ENCODE measurements at places on chromosomes 5 and 9.

DNA sequence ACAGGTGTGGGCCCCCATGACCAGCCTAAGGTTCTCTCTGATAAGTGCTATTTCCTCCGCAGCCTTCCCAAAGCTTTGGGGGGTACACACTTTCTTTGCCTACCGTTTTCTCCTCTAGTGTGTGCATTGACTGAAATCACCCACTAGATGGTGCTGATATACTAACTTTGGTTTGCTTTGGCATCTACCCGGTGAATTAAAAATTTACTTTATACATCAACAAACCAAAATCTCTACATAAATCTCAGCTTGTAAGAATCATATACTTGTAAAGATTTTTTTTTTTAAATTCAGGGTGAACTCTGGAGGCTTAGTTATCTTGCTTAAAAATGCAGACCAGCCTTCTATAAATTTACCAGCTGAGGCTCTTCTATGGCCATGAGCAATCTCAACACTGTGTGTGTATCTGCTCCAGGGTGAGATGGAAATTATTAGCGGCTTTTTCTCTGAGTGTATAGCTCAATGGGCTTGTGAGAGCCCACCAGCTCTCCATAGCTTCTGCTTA lies 475.7 kb upstream of the TNC start:
- no peak for DNase-seq

DNA sequence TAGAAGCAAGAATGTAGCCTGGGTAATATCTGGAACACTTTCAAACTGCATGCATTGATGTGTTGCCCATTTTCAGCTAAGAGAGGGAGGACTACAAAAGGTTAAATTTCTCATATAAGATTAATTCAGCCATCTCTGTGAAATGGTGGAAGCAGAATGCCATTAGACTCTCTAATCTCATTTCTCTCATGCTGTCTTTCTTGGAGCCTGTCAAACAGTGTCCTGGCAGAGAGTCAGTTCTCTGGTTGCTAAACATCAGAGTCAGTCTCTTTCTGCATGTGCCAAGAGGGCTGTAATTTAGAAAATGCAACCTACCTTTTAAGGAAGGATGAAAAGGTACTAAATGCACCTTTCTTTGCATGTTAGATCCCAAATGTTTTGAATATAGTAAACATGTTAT lies 910 bp upstream of the GARNL3 start:
- no peak for DNase-seq

- no peak for DNase-seq
These were observed 26.6 kb downstream of the IDNK start for GRCh38 chr9:83649515-83649914.

GRCh38 chr5:75363726-75364495 lies 26.9 kb downstream of the HMGCR start:
- no peak for DNase-seq

GRCh38 chr5:37658440-37658839 lies 181.4 kb downstream of the GDNF start:
- no peak for DNase-seq

DNA sequence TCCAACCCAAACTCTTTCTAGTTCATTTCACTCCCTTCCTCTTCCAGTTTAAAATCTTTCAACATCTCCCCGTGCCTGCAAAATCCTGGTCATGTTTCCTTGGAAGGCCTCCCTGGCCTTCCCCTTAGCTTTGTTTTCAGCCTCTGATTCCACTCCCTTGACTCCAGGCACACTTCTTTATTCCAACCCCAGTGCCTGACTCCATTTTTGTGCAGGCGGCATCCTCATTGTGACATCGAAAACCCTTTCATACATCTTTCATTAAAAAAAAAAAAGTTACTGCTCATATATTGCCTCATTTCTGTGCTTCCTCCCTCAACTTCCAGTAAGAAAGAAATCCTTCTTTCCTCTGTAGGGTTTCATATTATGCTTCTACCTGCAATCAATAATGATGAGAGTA lies 7.1 kb upstream of the TNFSF8 start:
- DNase-seq: no peak

DNA sequence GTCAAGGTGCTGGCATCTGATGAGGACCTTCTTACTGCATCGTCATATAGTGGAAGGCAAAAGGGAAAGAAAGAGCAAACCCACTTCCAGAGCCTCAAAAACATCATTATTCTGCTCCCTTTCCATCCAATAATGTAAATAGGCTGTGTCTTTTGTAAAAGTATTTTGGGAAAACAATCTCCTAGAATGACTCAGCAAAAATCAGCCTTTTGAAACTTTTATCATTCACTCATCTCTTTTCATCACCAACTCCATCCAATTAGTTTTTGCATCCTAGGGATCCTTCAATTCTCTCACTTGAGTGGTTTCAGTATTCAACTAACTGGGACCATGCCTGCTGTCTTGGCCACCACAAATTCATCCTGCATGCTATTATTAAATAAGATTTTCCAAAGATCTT lies 39.8 kb upstream of the TLR4 start:
- no peak for DNase-seq

All from RWPE2 (cell line).